Activated T-cell treated with anti-CD3 and anti-CD28 coated beads, Interleukin-2, amount 50 U/mL, for 48 hours (primary cell): ENCODE measurements at places on chromosomes 4 and X.
A peak's percentile ranks its signal among the peaks of the same experiment; 100 is the strongest.

GRCh38 chr4:25032126-25032525 is 1.4 kb upstream of the LGI2 start:
- DNase-seq: no peak

- peak; percentile 35 for DNase-seq
Observed at GRCh38 chr4:120331486-120332370, 265.1 kb upstream of the MAD2L1 start.

GRCh38 chr4:131348263-131348662 is 1800.8 kb upstream of the PCDH10 start:
- no peak for DNase-seq

DNA sequence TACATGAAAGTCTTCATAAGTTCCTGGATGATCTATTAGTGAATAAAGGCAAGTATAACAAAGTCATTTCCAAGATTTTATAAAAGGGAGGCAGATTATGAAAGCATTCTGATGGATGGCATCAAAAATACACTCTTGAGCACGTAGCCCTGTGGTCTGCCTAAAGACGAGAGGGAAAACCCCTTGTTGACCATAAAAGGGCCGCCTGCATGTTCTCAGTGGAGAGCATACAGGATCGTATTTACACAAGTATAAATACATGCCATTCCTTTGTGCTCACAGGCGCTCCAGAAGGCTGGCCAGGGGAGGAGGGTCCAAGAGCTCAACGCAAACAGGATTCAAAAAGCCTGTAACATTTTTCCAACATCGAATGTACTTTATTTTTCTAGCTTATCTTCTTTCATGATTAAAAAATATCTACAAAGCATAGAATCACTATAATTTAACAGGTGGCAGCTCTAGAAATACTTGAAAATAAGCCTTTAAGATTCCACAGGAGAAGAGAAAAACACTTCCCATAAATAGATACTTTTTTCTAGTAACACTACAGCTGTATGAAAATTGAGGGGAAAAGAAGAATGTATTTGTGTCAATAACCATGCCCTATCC is 29.6 kb downstream of the PDGFC start:
- DNase-seq: no peak

- no peak for DNase-seq
Observed at GRCh38 chr4:92172203-92172602, 131.6 kb upstream of the GRID2 start.

DNA sequence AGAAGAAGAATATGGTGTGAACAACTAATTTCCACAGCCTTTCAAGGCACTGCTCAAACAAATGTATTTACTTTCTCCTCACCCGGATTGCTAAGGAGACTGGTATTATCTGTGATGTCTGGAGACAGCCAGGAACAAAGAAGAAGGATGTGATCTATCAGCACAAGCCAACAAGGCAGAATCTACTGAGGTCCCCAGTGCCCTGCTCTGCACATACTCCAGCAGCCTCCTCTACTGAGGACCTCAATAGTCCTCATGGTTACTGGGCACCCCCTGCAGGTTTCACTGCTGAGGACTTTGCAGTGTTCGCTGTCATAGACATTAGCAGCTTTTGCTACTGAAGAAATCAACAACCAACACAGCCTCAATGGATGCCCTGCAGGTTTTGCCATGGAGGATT is 930.1 kb downstream of the ADGRL3 start:
- no peak for DNase-seq

GRCh38 chr4:87117732-87118075 is 102.7 kb downstream of the KLHL8 start:
- no peak for DNase-seq

- no peak for DNase-seq
Observed at GRCh38 chrX:12309744-12310076, 171.4 kb downstream of the FRMPD4 start.

DNA sequence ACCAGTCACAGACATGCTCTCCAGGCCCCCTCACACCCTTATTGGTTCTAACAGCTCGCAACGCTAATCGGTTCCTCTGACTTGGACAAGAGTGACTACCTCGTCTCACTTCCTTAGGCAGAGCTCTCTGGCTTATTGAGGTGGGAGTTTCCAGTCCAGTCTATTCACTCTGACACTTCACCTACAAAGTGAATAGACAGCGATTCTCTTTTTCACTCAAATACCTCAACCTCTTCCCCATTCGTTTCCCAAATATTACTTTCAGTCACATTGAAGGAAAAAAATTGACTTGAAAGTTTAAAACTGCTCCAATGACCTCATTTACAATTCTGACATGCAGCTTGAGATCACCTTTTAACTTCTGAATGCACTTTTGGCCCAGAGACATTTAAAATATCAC is 17.7 kb downstream of the HELT start:
- no peak for DNase-seq

GRCh38 chrX:50067435-50068284 is 133.1 kb downstream of the AKAP4 start:
- DNase-seq: no peak

- no peak for DNase-seq
Observed at GRCh38 chrX:51975811-51976210, 82.4 kb downstream of the MAGED1 start.

GRCh38 chrX:96685210-96686099 is 813 bp downstream of the DIAPH2 start:
- DNase-seq: peak; percentile 64

DNA sequence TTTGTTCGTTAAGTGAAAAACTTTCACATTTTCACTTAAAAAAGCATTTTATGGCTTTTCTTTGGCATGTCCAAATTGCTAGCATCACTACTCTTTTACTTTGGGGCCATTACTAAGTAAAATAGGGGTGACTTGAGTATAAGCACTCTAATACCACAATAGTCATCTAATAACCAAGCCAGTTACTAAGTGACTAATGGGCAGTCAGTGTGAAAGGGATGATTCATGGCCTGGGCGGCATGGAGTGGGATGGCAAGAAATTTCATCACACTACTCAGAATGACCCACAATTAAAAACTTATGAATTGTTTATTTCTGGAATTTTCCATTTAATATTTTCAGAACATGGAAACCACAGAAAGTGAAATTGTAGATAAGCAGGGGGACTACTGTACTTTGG is 60.9 kb downstream of the BMP15 start:
- peak; percentile 19 for DNase-seq

GRCh38 chr4:54539500-54540029 is 118.2 kb upstream of the KIT start:
- DNase-seq: peak; percentile 15

GRCh38 chr4:98383431-98384106 is 122.4 kb downstream of the RAP1GDS1 start:
- no peak for DNase-seq
